Sigmoid colon (tissue), 7 donors: ENCODE measurements at places on chromosomes 13 and 19. TPM values are rescaled to one million over a fixed set of nuclear protein-coding genes. Genes with fewer than 3 reads are reported as not detected.

DNA sequence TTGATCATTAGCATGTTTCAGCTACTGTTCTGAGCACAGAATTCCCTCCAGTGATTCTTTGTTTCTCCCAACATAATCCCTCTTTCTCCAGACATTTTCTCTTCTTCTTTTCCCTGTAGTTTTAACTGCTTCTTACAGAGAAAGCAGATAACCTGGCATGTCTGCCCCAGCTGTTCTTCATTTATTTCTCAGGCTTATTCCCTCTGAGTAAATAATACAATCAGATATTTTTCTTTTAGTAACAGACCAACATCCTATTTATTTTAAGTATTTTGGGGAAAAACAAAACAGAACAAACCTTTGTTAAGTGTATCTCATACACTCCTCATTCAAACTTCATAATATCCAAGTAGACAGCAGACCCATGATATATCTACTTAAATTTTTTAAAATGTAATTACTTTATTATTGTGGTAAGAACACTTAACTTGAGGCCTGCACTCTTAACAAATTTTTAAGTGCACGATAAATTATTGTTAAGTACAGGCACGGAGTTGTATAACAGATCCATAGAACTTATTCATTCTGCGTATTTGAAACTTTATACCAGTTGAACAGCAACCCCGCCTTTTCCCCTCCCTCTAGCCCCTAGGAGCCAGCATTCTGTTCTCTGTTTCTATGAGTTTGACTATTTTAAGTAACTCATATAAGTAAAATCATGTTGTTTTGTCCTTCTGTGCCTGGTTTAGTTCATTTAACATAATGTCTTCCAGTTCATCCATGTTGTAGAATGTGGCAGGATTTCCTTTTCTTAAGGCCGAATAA lies 540.0 kb downstream of the LMO7 start:
- H3K4me3 ChIP-seq = no peak overlapping the region
- no peaks in the 10 kb centered on the region for H3K4me1 ChIP-seq
- no peak for DNase-seq
- no peak overlapping the region for H3K27ac ChIP-seq

The ATP8B3 gene
- 3.9 TPM for total RNA-seq

The PRDX2 gene
- total RNA-seq = 248 TPM

- H3K4me3 ChIP-seq = no peak overlapping the region
- no peaks in the 10 kb centered on the region for H3K27me3 ChIP-seq
- no peaks in the 10 kb centered on the region for H3K4me1 ChIP-seq
- H3K27ac ChIP-seq = no peak overlapping the region
Observed at GRCh38 chr19:29054886-29055675, 157.9 kb downstream of the UQCRFS1 start.

The SELENOW gene
- 1,675 TPM for total RNA-seq

GRCh38 chr19:41795031-41795461 lies 1.3 kb upstream of the CEACAM3 start:
- no peak for DNase-seq
- H3K4me3 ChIP-seq = no peak overlapping the region
- peaks cover 4% of the 10 kb centered on the region for H3K27me3 ChIP-seq
- no peaks in the 10 kb centered on the region for H3K4me1 ChIP-seq
- H3K27ac ChIP-seq = no peak overlapping the region
- no peaks in the 10 kb centered on the region for H3K36me3 ChIP-seq

The SOX1 gene
- 0.36 TPM for total RNA-seq

- no peak for DNase-seq
- H3K27me3 ChIP-seq = no peaks in the 10 kb centered on the region
- H3K36me3 ChIP-seq = no peaks in the 10 kb centered on the region
- H3K27ac ChIP-seq = no peak overlapping the region
- H3K4me1 ChIP-seq = peaks cover 33% of the 10 kb centered on the region
Observed at GRCh38 chr19:39138221-39139211, 12.9 kb downstream of the PAK4 start.

The NUDT15 gene
- 8.8 TPM for total RNA-seq

DNA sequence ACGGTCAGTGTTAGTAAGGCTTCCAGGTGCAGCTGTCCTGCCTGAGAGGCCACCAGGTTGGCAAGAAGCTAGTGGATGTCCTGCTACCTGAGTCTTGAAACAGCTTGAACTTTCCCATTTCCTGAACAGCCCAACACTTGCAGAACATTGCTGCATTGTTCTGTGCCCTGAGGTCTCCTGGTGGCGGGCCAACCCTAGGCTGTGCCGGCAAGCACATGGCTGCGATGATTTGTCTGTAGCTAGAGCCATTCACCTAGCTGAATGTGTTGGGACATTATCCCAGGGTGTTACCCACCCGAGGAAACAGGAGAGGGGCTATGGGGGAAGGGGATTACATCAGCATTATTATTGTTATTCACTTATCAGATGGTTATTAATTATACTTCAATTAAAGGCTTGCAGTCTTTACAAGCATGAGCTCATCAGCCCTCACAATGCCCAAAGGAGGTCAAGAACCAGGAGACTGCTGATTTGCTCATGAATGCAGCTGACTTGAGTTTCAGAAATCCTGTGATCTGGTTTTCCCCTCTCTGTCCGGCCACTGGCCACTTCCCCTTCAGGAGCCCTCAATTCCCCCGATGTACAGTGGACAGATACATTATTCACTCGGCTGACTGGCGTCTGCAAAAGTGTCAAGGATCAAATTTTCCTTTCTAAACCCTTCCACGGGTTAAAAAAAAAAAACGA lies 187.6 kb upstream of the TSC22D1 start:
- H3K4me1 ChIP-seq = no peaks in the 10 kb centered on the region
- no peak overlapping the region for H3K27ac ChIP-seq
- no peak overlapping the region for H3K4me3 ChIP-seq
- H3K36me3 ChIP-seq = no peaks in the 10 kb centered on the region
- no peak for DNase-seq

- no peaks in the 10 kb centered on the region for H3K4me1 ChIP-seq
- DNase-seq = no peak
- H3K27me3 ChIP-seq = peaks cover 48% of the 10 kb centered on the region
Observed at GRCh38 chr13:20231839-20232555, at the start of gene GJB6. Gene GJB6 (minus strand): TSS chr13:20232319. CDS start chr13:20223480, 8,839 bp downstream.

DNA sequence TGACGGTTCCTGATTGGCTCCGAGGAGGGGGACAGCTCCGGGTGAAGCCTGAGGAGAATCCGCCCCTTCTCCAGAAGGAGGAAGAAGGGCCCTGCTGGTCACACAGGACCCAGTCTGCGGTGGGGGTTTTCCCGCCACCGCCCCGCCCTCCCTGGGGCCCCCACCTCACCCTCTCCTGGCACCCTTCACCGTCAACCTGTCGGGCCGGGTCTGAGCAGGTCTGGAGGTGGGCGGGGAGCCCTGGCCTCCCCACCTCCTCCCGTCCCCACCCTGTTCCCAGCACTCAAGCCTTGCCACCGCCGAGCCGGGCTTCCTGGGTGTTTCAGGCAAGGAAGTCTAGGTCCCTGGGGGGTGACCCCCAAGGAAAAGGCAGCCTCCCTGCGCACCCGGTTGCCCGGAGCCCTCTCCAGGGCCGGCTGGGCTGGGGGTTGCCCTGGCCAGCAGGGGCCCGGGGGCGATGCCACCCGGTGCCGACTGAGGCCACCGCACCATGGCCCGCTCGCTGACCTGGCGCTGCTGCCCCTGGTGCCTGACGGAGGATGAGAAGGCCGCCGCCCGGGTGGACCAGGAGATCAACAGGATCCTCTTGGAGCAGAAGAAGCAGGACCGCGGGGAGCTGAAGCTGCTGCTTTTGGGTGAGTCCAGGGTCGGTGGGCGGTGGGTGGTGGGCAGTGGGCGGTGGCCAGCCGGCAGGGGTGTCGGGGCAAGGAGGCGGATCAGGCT lies at the start of gene GNA15:
Gene GNA15 (plus strand): TSS at position 73 of the 723 bp plus-strand sequence. CDS start 418 bp downstream, at position 491.
- no peak for DNase-seq
- peak within 1 kb of the TSS; percentile 28 for H3K4me3 ChIP-seq
- peak within 1 kb of the TSS; percentile 57 for H3K27ac ChIP-seq
- H3K4me1 ChIP-seq = no peaks in the 10 kb centered on the region
- H3K36me3 ChIP-seq = no peaks in the 10 kb centered on the region

GRCh38 chr19:55258476-55258827 lies 365 bp downstream of the PPP6R1 start:
- DNase-seq = no peak
- H3K36me3 ChIP-seq = no peaks in the 10 kb centered on the region
- peaks cover 45% of the 10 kb centered on the region for H3K4me1 ChIP-seq
- H3K4me3 ChIP-seq = peak overlapping the region; percentile 98
- no peaks in the 10 kb centered on the region for H3K27me3 ChIP-seq

GRCh38 chr13:97261254-97262005 lies 39.3 kb downstream of the MBNL2 start:
- peak overlapping the region; percentile 62 for H3K27ac ChIP-seq
- H3K27me3 ChIP-seq = no peaks in the 10 kb centered on the region
- no peak overlapping the region for H3K4me3 ChIP-seq
- no peaks in the 10 kb centered on the region for H3K36me3 ChIP-seq
- no peak for DNase-seq
- no peaks in the 10 kb centered on the region for H3K4me1 ChIP-seq

GRCh38 chr19:28307487-28307886 lies 905.5 kb downstream of the UQCRFS1 start:
- H3K4me3 ChIP-seq = no peak overlapping the region
- no peak for DNase-seq
- no peaks in the 10 kb centered on the region for H3K36me3 ChIP-seq
- H3K27me3 ChIP-seq = no peaks in the 10 kb centered on the region

The SLC17A7 gene
- total RNA-seq = 1.4 TPM

GRCh38 chr13:37869506-37869755 lies 141 bp downstream of the TRPC4 start:
- no peaks in the 10 kb centered on the region for H3K36me3 ChIP-seq
- no peaks in the 10 kb centered on the region for H3K4me1 ChIP-seq
- peak overlapping the region; percentile 79 for H3K4me3 ChIP-seq
- DNase-seq = no peak
- no peaks in the 10 kb centered on the region for H3K27me3 ChIP-seq

DNA sequence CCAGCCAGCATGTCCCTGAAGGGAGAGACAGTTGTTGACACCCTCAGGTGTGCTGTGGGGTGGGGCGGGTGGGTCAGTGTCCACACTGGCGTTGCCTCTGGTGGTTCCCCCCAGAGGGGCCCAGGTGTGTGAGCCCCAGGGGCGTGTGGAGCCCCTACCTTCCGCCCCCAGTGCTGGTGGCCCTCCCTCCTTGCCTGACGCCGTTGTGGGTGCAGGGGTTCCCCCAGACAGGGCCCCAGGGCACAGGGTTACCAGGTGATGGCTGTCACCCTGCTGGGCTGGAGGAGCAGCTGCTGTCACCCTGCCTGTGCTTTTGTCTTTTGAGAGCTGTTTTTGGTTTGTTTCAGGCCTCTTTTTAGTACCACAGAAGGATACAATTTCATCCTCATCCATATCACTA lies 27.2 kb downstream of the ATP4B start:
- peak; percentile 36 for DNase-seq
- H3K27me3 ChIP-seq = no peaks in the 10 kb centered on the region
- no peaks in the 10 kb centered on the region for H3K4me1 ChIP-seq
- no peak overlapping the region for H3K4me3 ChIP-seq
- H3K27ac ChIP-seq = no peak overlapping the region
- H3K36me3 ChIP-seq = no peaks in the 10 kb centered on the region

DNA sequence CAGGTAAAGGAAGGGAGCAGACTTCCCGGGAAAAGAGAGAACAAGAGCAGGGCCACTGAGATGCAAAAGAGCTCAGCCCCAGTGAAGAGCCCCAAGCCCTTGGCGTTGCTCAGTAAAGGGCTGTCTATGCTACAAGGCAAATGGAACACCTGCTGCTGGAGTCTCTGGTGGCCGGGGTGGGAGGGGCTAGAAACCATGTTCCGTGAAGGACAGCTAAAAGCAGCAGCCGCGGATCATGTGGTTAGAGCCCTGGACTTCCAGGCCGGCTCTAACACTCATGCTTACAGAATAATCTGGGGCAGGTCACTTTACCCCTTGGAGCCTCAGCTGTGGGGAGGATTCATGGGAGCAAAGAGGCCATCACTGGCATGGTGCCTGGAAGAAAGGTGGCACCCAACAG lies 17.8 kb downstream of the POU2F2 start:
- no peaks in the 10 kb centered on the region for H3K27me3 ChIP-seq
- no peak for DNase-seq
- no peaks in the 10 kb centered on the region for H3K4me1 ChIP-seq

- peaks cover 6% of the 10 kb centered on the region for H3K27me3 ChIP-seq
- H3K36me3 ChIP-seq = no peaks in the 10 kb centered on the region
- H3K27ac ChIP-seq = no peak overlapping the region
Observed at GRCh38 chr19:17893766-17894165, 22.0 kb downstream of the SLC5A5 start.

- peaks cover 3% of the 10 kb centered on the region for H3K36me3 ChIP-seq
- peaks cover 32% of the 10 kb centered on the region for H3K4me1 ChIP-seq
- H3K27ac ChIP-seq = no peak overlapping the region
- no peak for DNase-seq
Observed at GRCh38 chr19:41997121-41997850, 3.3 kb upstream of the ATP1A3 start.

The CCDC70 gene
- total RNA-seq = not detected

The FLT1 gene
- total RNA-seq = 6.6 TPM

DNA sequence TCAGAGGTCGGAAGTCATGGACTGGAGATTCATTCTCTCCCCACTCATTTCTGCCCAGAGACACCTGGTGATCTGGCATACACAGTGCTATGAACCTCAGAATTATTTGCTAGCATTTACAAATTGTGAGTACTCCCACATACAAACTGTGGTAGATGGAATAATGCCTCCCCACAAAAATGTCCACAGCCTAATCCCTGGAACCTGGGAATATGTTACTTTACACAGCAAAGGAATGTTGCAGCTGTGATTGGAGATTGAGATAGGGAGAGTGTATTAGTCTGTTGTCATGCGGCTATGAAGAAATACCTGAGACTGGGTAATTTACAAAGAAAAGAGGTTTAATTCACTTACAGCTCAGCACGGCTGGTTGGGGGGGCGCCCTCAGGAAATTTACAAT lies 3.1 kb upstream of the UQCRFS1 start:
- no peak for DNase-seq
- no peaks in the 10 kb centered on the region for H3K27me3 ChIP-seq
- no peak overlapping the region for H3K4me3 ChIP-seq

DNA sequence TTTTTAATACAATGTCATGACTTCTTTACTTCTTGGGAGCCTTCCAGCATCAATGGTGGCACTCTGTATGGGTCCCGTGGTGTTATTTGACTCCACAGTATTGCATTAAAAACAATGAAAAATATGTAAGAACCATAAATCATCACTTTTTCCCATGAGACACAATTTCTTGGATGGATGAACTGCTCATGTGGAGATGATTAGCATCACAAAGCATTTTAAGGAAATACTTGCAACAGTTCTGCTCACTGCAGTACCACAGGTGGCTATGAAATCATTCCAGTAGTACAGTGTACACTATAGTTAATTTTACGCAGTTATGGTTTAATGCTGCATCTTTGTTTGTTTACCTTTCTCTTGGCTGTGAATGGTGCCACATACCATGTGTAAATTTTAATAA lies 37.2 kb upstream of the C1QTNF9B start:
- no peak for DNase-seq
- H3K36me3 ChIP-seq = no peaks in the 10 kb centered on the region

- no peak overlapping the region for H3K27ac ChIP-seq
- peak; percentile 24 for DNase-seq
- H3K36me3 ChIP-seq = no peaks in the 10 kb centered on the region
- H3K4me3 ChIP-seq = no peak overlapping the region
- no peaks in the 10 kb centered on the region for H3K4me1 ChIP-seq
- peaks cover 46% of the 10 kb centered on the region for H3K27me3 ChIP-seq
Observed at GRCh38 chr19:33630880-33631608, 9.3 kb downstream of the CHST8 start.

The PLIN4 gene
- 71.7 TPM for total RNA-seq

- DNase-seq = no peak
- H3K27me3 ChIP-seq = no peaks in the 10 kb centered on the region
- H3K4me3 ChIP-seq = no peak overlapping the region
- H3K27ac ChIP-seq = no peak overlapping the region
- H3K36me3 ChIP-seq = no peaks in the 10 kb centered on the region
Observed at GRCh38 chr13:113144255-113144629, 14.2 kb upstream of the PROZ start.

- DNase-seq = no peak
- no peaks in the 10 kb centered on the region for H3K4me1 ChIP-seq
- no peaks in the 10 kb centered on the region for H3K36me3 ChIP-seq
- H3K27me3 ChIP-seq = no peaks in the 10 kb centered on the region
Observed at GRCh38 chr13:80160110-80160509, 180.8 kb downstream of the SPRY2 start.
